ENCODE measurements at places on chromosomes 16 and 17. TPM values are rescaled to one million over a fixed set of nuclear protein-coding genes. Genes with fewer than 3 reads are reported as not detected.

GRCh38 chr17:57632294-57632693, 112.8 kb downstream of the CCDC182 start:
- no peak for DNase-seq

GRCh38 chr16:57444711-57445110, 2.5 kb downstream of the CIAPIN1 start:
- no peak for DNase-seq

GRCh38 chr17:75289832-75290337, 652 bp upstream of the SLC25A19 start:
- peak; percentile 72 for DNase-seq

GRCh38 chr16:35628976-35629375, 2169.6 kb downstream of the TP53TG3F start:
- DNase-seq = no peak

Gene HSPB9
- 0.28 TPM for total RNA-seq

Gene EIF4A3
- 91.8 TPM for total RNA-seq

Gene CCL22
- 8.0 TPM for total RNA-seq

Gene GNGT2
- total RNA-seq = 27.5 TPM

Data from activated T-cell treated with anti-CD3 and anti-CD28 coated beads, Interleukin-2, amount 50 U/mL, for 72 hours (primary cell).